ENCODE measurements at places on chromosomes 11 and 22.

GRCh38 chr22:32576553-32577253 is 102.1 kb downstream of the FBXO7 start:
- no peak for DNase-seq

DNA sequence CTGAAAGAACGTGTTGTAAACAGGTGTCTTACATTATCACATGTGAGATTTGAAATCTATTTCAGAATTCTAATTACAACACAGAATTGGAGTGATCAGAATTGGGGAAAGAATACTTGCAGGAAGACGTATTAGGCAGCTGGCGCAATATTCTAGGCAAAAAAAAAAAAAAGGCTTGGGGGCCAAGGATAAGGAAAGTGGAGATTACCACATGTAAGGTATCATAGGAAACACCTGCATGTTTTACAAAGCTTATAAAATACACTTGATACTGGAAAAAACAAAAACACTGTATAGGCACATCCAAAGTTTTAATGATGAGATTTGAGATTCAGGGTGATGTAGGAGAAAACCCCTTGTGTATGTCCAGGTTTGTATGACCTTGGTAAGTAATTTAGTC is 245.1 kb downstream of the DDX10 start:
- no peak for DNase-seq

- DNase-seq: no peak
Measured at GRCh38 chr11:40376331-40376730, 1083.1 kb downstream of the LRRC4C start.

- no peak for DNase-seq
Measured at GRCh38 chr11:46513934-46514342, 79.9 kb downstream of the AMBRA1 start.

- no peak for DNase-seq
Measured at GRCh38 chr11:103317118-103317517, 207.9 kb downstream of the DYNC2H1 start.

DNA sequence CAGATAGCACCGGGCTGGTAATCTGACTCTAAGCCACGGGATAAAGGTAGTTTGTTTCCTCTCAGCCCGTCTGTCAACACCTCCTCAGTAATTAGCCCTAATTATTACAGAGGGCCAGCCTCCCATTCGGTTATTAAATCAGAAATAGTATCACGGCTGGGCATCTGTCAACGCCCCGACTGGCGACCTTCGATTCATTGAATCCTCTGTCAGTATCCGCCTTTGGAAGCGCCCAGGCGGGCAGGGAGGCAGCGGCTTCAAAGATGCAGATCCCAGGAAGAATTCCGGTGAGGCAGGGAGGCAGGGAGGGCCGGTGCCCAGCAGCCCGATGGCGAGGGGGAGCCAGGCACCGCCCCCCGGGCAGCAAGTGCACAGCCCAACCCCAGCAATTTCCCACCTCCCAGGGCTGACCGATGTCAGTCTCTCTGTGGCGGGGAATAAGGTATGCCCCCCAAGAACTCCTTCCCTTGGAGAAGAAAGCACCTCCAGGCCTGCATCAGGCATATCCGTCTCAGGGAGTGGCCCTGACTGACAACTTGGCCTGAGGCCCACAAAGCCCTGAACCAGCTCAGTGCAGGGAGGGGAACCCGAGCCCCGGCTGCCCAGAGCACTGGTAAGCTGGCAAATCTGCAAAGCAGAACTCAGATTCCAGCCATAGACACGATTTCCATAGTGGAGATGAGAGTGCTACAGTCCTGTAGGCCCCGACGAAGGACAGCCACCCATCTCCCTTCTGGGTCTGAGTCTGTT is 11.4 kb downstream of the GNB1L start:
- no peak for DNase-seq

All from activated CD4-positive, alpha-beta T cell treated with anti-CD3 and anti-CD28 coated beads for 36 hours (primary cell).